Prostate gland (tissue), 2 donors: ENCODE measurements at places on chromosomes 4 and X.

GRCh38 chr4:108838451-108838850 is 75.6 kb upstream of the ETNPPL start:
- H3K27ac ChIP-seq: no peak overlapping the region
- no peaks in the 10 kb centered on the region for H3K36me3 ChIP-seq
- H3K4me1 ChIP-seq: no peaks in the 10 kb centered on the region
- H3K27me3 ChIP-seq: no peaks in the 10 kb centered on the region
- no peak for DNase-seq

DNA sequence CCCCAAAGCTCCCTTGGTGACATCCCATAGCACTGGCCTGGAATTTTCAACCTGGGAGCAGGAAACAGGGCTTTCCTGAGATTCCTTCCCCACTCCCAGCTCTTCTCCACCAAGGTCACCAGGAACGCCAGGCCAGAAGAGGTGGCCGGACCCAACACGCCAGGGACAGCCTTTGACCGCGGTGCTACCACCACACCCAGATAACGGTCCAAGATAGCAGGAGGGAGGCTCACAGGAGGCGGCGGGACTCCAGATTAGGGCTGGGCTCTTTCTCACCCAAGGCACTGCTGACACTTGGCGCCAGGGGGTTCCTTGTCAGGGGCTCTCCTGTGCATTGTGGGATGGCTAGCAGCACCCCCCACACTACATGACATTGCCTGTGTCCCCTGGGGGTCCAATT is 22.9 kb downstream of the ZFYVE28 start:
- DNase-seq: no peak
- no peak overlapping the region for H3K27ac ChIP-seq
- H3K27me3 ChIP-seq: no peaks in the 10 kb centered on the region
- H3K4me3 ChIP-seq: no peak overlapping the region
- H3K4me1 ChIP-seq: no peaks in the 10 kb centered on the region

DNA sequence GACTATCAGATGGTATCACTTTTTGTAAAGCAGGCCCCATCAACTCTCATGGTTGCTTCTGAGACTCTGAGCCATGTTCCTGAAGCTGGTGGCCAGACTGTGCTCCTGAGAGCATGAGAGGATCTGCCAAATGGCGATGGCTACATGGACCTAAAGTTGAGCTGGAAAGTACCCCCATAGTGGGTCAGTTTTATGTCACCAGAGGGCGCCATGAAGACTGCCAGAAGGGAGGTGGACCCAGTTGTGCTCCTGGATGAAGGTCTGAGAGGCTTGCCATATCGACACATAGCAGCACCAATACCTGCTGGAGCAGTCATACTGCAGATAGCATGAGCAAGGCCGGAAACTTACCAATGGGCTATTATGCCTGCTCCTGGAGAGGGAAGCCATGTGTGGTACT is 105.7 kb downstream of the SLITRK2 start:
- H3K4me1 ChIP-seq: no peaks in the 10 kb centered on the region
- no peak overlapping the region for H3K4me3 ChIP-seq
- no peak for DNase-seq
- H3K27ac ChIP-seq: no peak overlapping the region
- H3K36me3 ChIP-seq: no peaks in the 10 kb centered on the region
- no peaks in the 10 kb centered on the region for H3K27me3 ChIP-seq

DNA sequence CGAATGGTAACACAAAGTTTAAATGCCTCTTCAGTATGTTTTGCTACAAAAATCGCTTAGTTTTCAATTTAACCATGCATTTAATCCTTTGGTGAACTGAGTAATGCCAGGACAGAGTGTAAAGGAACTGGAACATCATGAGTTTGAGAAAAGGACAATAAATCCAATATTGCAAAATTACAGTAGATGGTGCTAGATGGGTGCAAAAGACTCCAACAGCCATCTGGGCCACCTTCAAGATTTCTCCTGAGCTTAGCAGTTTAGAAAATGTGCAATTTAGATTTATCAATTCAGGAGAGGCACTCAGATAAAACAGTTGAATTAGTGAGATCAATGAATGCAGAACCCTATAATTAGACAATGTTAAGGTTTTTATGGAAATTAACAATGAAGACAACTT is 33.2 kb upstream of the MID1IP1 start:
- DNase-seq: no peak
- no peak overlapping the region for H3K4me3 ChIP-seq
- H3K4me1 ChIP-seq: no peaks in the 10 kb centered on the region
- H3K27me3 ChIP-seq: no peaks in the 10 kb centered on the region
- H3K27ac ChIP-seq: no peak overlapping the region

DNA sequence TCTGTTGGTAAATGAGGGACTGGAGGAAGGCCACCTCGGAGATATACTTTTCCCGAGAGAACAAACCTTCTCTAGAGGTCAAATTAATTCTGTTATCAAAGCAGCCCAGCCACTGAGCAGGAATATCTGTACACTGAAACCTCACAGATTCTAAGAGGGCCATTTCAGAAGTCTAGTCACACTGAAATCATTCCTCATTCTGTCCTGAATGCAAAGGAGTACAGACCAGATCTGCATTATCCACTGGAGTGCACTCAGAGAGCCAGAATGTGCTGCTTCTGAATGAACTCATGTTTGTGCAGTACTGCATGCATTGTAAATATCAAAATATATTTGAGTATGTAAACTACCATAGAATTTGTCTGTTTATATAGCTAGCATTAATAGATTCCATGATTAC is 278.3 kb upstream of the FSTL5 start:
- H3K27ac ChIP-seq: no peak overlapping the region
- no peaks in the 10 kb centered on the region for H3K27me3 ChIP-seq
- no peaks in the 10 kb centered on the region for H3K4me1 ChIP-seq
- H3K36me3 ChIP-seq: no peaks in the 10 kb centered on the region
- DNase-seq: no peak

- H3K4me1 ChIP-seq: no peaks in the 10 kb centered on the region
- no peak overlapping the region for H3K4me3 ChIP-seq
- H3K27ac ChIP-seq: no peak overlapping the region
- H3K36me3 ChIP-seq: no peaks in the 10 kb centered on the region
- DNase-seq: no peak
Measured at GRCh38 chrX:71604141-71604540, 14.2 kb downstream of the CXCR3 start.

DNA sequence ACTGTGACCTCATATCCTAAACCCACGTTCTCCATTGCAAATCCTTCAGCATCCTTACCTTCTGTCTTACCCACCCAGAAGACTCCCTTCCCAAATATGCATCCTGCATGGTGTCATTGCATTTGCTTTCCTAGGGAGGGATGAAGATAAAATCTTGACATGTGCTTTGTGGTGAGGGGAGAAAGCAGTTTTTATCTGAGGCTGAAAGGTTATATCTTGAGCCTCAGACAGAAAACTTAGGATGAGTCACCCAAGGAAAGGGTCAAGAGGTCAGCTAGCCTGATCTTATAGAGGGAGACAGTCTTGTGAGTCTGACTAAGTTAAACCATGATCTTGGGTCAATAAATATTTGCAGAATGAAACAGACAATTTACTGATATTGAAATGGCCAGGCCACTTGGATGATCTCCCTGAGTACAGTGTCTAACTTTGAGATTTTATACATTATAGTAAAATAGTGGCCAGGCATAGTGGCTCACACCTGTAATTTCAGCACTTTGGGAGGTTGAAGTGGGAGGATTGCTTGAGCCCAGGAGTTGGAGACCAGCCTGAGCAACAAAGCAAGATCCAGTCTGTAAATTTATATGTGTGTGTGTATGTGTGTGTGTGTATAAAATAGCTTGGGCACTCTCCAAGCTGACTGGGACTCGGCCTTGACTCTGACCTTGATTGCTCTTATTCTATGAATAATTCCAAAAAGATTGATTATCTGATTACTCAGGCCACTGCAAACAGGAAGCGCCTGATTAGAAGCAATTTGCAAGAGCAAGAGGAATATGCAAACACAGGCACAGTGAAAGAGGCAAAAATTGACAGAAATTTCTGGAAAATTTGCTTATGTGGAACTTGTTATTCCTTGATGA is 15.4 kb upstream of the FAM9C start:
- H3K27ac ChIP-seq: no peak overlapping the region
- no peak for DNase-seq
- no peaks in the 10 kb centered on the region for H3K4me1 ChIP-seq
- H3K27me3 ChIP-seq: no peaks in the 10 kb centered on the region
